ENCODE measurements at places on chromosomes 12 and 14. TPM values are rescaled to one million over a fixed set of nuclear protein-coding genes. Genes with fewer than 3 reads are reported as not detected.

Gene C2CD5
- 25.3 TPM for total RNA-seq

Gene SCYL2
- total RNA-seq, result 31.8 TPM

Gene SOAT2
- total RNA-seq, result 1.00 TPM

Gene KCNMB4
- total RNA-seq, result 0.46 TPM

Gene RBM23
- 83.6 TPM for total RNA-seq

Gene B4GALNT1
- 4.1 TPM for total RNA-seq

Gene DTX3
- 16.7 TPM for total RNA-seq

Gene ENDOU
- not detected for total RNA-seq

Gene TPH2
- not detected for total RNA-seq

Gene ACYP1
- total RNA-seq, result 37.4 TPM

Gene PLEKHG7
- total RNA-seq, result not detected

Gene TSPAN9
- 0.33 TPM for total RNA-seq

Gene KRT6C
- total RNA-seq, result not detected

Gene PLEKHG3
- total RNA-seq, result 5.0 TPM

Gene HOXC11
- not detected for total RNA-seq

Gene KCNH5
- total RNA-seq, result not detected

Gene TPPP2
- not detected for total RNA-seq

Gene RACGAP1
- total RNA-seq, result 84.3 TPM

Gene TOGARAM1
- 7.2 TPM for total RNA-seq

Gene KIF21A
- total RNA-seq, result 43.9 TPM

Gene GALNT9
- total RNA-seq, result not detected

Data from CD8-positive, alpha-beta memory T cell (primary cell).